ENCODE measurements at places on chromosomes 3 and 15.

- DNase-seq, result no peak
Observed at GRCh38 chr3:161350916-161351315, 20.4 kb downstream of the SPTSSB start.

- DNase-seq, result no peak
Observed at GRCh38 chr3:144055604-144056003, 84.0 kb downstream of the DIPK2A start.

DNA sequence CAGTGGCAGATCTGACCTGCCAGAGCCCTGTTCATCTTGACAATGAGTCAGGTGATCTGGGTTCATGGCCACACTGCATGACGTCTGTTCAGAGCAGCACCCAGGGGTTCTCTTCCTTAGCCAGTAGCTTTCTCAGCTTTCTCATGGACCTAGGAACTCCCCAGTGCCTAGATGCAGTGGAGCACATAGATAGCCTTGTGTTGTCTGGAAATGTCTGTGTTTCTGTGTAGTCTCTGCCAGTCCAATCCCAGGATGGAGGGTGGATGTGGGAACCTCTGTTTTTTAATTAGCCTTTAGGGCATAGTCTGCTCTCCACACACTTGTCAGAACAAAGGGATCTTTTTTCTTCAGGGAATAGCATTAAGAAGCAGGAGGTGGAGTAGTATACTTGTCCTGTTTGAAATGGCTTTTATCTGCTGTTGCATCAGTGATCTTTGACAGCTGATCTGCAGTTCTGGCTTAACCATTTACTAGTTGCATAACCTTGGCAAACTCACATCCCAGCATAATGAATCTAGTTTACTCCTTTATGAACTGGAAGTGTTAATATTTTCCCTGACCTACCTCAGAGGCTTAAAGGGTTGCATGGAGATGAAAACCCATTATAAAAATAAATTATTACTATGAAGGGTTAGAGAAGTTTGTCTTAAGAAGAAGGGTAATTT lies 16.1 kb upstream of the CACNA1D start:
- no peak for DNase-seq

- DNase-seq, result no peak
Observed at GRCh38 chr15:74549816-74550215, 8.8 kb downstream of the ARID3B start.

DNA sequence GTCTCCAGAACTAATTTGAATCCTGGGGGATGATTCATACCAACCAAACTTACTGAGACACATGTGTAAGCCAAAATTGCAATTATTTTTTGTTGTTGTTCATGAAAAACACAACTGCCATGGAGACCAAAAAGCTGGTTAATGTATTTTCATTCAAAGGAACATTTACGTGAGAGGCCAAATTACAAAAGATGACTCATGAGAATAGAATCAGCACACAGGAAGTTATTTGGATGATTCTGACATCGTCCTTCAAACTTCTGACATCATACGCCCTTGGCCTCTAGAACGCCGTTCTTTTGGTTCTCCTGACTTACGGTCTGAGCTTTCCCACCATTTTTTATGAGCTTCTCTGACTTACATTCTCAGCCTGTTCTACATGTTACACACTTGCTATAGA lies 3.0 kb upstream of the ZNF280D start:
- no peak for DNase-seq

DNA sequence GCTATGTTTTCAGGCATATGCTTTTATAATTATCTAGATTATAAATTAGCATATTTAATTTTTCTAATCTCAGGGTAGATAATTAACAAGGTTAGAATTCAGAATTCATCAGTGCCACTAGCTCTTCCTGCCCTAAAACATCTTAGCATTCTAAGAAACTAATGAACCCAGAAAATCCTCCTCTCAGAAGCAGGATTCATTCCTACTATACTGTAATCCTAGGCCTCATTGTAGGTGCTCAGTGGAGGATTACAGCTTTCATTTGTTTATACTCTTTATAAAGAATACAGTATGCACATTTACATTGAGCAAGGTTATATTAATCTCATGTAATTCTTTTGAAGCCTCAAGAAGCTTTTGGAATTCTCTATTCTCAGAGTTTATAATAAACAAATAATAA lies 20.9 kb downstream of the ACAD11 start:
- no peak for DNase-seq

GRCh38 chr3:37703626-37704025 lies 158.1 kb upstream of the CTDSPL start:
- no peak for DNase-seq

DNA sequence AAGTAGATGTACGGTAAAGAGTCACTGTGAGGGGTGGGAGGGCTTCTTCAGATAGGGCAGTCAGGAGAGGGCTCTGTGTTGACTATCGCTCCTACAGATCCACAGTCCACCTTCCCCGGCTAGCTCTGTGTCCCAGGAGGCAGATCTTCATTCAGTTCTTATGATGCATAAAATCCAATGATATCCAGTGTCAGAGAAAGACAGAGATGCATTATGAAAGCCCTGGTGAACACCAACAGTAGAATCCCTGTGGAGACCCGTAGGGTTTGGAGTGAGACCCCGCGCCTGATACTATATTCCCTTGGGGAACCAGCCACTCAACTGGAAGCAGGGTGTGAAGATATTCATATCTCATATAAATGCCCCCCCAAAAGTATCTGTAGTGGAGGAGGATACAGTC lies 119.8 kb upstream of the SLCO3A1 start:
- no peak for DNase-seq

- no peak for DNase-seq
Observed at GRCh38 chr15:76994971-76995945, at the start of gene PSTPIP1. TSS of gene PSTPIP1 (plus strand) at chr15:76995126. CDS start at chr15:76995574, 448 bp downstream.

DNA sequence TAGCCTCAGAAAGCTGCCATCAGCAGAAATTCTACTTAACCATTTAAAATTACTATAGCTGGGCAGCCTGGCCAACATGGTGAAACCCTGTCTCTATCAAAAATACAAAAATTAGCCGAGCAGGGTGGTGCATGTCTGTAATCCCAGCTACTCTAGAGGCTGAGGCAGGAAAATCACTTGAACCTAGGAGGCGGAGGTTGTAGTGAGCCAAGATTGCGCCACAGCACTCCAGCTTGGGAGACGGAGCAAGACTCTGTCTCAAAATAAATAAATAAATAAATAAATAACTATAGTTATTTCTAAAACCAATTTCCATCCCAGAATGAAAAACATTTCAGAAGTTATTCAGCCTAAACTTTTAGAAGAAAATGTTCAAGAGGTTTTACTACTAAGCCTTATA lies 25.1 kb downstream of the LRRFIP2 start:
- DNase-seq, result no peak

DNA sequence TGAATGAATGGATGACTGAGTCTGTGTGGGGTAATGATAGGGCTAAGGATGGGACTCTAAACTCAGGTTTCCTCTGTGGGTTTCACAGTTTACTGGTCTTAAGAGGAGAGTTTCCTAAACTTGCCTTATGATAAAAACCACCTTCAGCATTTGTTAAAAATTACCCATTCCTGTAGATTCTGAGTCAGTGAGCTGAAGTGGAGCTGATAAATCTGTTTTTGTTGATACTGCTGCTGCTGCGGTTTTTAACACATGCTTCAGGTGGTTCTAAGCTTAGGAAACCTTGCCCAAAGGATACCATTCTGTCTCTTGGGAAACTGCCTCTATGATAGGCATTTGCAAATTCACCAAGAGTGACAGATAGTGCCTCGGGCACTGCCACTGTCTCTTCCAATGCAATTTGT lies 52.6 kb downstream of the MECOM start:
- DNase-seq, result no peak
